ENCODE measurements at places on chromosomes 13 and 19.

DNA sequence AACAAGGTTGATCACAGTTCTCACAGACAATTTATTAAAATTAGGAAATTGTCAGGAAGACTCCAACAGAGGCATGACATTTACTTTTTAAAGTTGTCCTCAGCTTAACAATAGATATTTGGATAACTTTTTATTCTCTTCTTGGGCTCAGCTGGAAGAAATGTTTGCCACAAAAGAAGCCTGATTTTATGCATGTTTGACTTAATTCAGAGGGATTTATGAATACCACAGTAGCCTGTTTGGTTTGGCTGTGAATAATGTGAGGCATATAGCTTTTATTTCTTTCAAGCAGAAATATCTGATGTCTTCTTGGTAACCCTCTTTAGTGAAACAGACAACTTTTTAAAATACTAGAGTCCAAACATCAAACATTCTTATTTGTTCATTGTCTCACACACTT lies 1464.5 kb upstream of the SLC10A2 start:
- DNase-seq = no peak

- DNase-seq = no peak
Measured at GRCh38 chr13:73697166-73697565, 437.0 kb downstream of the KLF12 start.

DNA sequence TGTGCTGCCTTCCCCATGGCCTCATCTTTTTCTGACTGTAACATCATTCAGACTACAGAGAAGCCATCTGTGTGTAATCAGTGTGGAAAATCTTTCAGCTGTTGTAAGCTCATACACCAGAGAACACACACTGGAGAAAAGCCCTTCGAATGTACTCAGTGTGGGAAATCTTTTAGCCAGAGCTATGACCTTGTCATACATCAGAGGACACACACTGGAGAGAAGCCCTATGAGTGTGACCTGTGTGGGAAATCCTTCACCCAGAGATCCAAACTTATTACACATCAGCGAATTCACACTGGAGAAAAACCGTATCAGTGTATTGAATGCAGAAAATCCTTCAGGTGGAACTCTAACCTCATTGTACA lies 17.2 kb upstream of the ZNF8 start:
- DNase-seq = no peak

DNA sequence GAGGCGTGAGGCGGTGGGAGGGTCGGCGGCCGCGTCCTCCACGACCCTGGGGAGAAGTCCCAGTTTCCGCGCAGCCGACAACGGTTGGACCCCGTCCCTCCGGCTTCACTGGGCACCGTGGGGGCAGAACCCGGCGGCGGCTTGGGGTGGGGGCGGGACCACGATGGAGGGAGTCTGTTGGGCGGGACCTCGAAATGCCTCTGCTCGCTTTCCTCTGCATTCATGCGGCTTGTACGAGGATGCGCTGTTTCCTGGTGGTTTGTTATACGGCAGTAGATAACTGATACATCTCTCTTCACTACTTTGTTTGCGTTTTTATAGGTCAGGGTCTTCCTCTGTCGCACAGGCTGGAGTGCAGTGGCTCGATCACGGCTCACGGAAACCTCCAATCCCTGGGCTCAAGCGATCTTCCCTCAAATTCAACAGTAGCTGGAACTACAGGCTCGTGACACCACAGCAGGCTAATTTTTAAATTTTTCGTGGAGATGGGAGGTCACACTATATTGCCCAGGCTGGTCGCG lies 24.6 kb upstream of the ZNF846 start:
- no peak for DNase-seq

DNA sequence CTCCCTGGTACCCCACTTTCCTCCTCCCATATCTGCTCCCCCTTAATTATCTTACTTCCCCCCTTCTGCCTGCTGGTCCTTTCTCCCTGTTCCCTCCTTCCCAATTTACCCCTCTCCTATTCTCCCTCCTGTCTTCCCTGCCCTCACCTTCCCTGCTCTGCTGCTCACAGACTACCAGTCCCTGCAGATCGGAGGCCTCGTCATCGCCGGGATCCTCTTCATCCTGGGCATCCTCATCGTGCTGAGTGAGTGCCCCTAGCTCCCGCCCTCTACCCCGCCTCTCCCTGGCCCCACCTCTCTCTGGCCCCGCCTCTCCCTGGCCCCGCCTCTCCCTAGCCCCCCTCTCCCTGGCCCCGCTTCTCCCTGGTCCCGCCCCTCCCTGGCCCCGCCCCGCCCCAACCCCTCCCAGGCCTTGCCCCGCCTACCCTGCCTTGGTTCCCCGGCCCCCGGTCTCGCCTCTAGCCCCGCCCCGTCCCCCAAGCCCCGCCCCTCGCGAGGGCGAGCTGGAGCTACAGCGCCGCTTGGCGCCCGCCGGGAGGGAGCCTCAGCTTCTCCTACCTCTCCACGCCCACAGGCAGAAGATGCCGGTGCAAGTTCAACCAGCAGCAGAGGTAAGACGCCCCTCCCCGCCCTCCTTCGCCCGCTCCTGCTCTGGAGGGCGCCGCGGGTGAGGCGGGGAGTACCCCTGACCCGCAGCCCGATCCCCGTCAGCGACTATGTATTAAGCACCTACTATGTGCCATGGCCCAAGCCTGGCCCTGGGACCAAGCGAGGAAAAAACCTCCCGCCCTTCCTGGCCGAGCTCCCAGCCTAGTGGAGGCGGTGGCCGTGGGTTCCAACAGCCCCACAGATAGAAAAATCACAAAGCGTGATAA lies 1.9 kb upstream of the FXYD7 start:
- peak; percentile 87 for DNase-seq

DNA sequence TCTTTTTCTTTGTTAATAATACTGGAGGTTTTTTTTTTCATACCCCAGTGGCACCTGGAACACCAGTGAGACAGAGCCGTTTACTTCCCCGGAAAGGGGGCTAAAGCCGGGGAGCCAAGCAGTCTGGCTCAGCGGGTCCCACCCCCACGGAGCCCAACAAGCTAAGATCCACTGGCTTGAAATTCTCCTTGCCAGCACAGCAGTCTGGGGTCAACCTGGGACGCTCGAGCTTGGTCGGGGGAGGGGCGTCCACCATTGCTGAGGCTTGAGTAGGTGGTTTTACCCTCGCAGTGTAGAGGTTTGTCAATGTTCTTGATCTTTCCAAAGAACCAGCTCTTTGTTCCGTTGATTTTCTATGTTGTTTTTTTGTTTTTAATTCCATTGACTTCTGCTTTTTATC lies 94.6 kb upstream of the DIAPH3 start:
- no peak for DNase-seq

- no peak for DNase-seq
Measured at GRCh38 chr13:113350065-113350937, 13.6 kb downstream of the GRTP1 start.

DNA sequence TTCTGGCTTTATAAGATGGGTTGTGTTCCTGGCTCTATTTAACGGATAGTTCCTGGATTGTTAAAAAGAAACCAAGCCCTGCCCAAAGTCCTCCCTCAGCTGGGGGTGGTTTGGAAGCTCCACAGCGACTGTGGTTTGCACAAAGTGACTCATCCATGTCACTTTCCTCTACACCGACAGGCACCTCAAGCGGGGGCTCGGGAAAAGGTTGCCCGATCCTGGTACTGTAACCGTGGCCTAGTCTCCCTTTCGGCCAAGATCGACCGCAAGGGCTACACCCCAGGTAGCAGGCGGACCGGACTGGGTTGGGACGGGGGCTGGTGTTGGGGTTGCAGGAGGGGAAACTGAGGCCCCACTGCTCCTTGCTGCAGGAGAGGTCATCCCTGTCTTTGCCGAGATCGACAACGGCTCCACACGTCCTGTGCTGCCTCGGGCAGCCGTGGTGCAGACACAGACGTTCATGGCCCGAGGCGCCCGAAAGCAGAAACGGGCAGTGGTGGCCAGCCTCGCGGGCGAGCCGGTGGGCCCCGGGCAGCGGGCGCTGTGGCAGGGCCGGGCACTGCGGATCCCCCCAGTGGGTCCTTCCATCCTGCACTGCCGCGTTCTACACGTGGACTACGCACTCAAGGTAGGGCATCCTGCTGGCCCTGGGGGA lies 1.6 kb downstream of the ARRDC2 start:
- no peak for DNase-seq

DNA sequence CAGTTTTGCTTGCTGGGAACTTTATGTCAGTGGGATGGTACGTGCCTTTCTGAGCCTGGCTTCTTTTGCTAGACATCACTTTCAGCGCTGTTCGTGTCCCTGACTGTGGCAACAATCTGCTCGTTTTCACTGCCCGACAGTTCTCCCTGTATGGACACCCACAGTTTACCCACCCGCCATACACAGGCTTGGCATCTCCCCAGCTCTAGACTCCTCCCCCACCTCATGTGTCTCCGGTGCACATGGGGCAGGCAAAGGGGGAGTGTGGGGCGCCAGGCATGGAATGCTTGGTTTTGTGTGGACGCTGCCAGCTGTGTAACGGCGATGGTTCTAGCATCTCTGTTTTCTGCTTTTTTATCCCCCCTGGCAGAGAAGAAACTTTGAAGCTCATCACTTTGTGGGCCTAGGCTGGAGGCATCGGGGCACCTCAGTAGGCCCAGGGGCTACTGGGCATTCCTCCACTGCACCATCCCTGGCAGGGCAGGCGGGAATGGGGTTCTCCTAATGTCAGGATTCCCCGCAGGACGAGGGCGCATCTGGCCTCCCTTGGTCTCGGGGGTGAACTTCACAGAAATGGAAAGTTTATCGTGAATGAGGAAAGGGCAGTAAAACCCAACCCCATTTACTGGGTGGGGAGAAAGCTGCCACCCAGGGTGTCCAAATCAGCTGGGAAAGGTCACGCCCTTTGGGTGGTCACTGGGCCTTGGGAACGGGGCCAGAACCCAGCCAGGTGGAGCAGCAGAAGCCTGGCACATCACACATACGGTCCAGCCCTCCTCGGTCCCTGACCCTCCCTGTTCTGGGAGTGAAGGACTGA lies 60.8 kb downstream of the CEBPG start:
- DNase-seq = no peak

DNA sequence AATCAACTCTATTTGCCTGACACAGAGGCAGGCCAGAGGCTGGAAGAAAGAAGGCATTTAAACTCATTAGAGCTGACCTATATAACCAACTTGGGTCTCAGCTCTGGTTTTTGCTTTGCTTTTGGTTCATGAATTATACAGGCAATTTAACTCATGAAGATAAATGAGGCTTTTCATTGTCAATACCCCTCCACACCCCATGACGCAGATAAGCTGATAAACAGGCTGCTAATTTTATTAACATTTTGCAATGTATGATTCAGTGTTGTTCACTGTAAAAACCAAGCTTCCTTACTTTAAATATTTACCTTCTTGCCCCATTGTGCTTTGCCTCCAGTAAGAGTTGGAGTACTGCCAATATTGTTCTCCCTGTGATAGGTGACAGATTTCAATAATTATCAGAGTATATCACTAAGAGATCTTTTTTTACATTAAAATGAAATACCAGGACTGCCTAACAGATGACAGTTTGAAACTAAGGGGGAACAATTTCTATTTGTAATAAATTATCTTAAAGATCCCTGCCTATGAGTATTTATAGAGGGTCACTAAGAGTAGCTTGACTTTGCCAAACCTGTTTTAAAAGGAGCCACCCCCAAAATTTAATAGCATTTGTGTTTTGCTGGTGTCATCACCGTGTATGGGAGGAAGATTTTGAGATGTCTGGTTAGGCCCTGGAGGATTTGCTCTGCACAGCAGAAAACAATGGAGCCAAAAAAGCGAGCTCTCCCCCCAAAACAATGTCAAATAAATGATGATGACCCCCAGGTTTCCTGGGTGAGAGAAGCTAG lies 472.7 kb upstream of the NBEA start:
- peak; percentile 51 for DNase-seq
